ENCODE measurements at places on chromosomes 7 and 10.

- no peak for DNase-seq
Observed at GRCh38 chr7:146090023-146090645, 26.5 kb upstream of the CNTNAP2 start.

- DNase-seq, result no peak
Observed at GRCh38 chr10:62333135-62333889, 40.9 kb upstream of the ZNF365 start.

DNA sequence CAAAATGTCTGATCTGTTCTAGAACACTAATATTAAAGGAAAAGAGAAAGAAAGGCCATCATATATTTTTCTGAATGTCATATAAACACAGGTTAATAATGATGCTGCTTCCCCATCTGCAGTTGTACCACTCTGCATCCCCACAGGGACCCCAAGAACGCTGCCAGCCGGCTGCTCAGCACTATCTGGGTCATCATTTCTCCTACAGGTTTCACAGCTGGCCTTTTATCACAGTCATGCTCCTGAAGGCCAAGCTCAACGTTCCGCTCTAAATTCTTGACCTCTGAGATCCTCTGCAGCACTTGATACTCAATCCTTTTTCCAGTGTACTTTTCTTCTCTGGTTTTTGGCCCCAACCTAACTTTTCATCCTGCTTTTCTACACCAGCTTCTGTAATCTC is 4.8 kb downstream of the IDI1 start:
- no peak for DNase-seq

DNA sequence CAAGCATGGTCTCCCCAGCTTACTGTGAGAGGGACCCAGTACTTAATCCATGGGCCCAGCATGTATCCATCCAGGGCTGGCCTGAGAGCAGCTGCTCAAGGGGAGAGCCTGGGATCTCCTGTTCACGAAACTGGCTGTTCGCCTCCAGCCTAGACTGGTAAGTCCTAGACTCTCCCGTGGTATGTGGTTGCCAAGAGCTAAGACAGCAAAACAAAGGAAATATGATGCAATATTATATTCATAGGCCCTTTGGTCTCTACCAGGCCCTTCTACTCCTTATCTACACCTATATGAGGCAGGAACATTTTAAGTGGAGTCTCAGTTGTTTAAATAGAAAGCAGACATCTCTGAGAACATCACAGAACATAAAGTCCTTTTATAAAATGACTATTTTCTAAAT is 28.9 kb upstream of the STK17A start:
- DNase-seq, result no peak

GRCh38 chr7:10429511-10429910 is 544.2 kb upstream of the PHF14 start:
- no peak for DNase-seq
